ENCODE measurements at places on chromosomes 13 and 19.

GRCh38 chr19:5099701-5100221, 130.8 kb downstream of the KDM4B start:
- peak; percentile 13 for DNase-seq

- peak; percentile 69 for DNase-seq
Observed at GRCh38 chr13:37475966-37476365, 122.6 kb downstream of the POSTN start.

GRCh38 chr13:79423801-79424642, 18.0 kb upstream of the RBM26 start:
- DNase-seq = peak; percentile 77

DNA sequence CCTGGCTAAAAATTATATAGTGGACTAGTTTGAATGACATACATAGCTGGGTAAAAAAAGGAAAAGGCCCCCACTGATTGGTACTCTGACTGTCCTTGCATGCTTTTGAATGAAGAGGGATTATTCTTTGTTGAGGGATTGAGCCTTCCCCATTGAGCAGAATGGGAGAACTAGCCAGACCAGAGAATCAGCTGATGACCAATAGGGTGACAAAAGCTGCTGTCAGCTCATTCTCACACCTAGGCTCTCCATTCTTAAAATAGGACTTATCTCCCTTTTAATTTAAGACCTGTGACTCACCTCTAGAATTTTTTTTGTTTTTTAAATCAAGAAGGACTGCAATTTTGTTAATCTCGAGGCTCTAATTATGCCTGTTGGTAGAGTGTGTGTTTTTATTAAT, 79.3 kb downstream of the CRYL1 start:
- no peak for DNase-seq

- no peak for DNase-seq
Observed at GRCh38 chr19:5706876-5707573, 12.9 kb downstream of the LONP1 start.

- DNase-seq = no peak
Observed at GRCh38 chr13:24223341-24224231, 63.1 kb downstream of the SPATA13 start.

- DNase-seq = peak; percentile 82
Observed at GRCh38 chr13:43405457-43405856, 381.3 kb downstream of the ENOX1 start.

DNA sequence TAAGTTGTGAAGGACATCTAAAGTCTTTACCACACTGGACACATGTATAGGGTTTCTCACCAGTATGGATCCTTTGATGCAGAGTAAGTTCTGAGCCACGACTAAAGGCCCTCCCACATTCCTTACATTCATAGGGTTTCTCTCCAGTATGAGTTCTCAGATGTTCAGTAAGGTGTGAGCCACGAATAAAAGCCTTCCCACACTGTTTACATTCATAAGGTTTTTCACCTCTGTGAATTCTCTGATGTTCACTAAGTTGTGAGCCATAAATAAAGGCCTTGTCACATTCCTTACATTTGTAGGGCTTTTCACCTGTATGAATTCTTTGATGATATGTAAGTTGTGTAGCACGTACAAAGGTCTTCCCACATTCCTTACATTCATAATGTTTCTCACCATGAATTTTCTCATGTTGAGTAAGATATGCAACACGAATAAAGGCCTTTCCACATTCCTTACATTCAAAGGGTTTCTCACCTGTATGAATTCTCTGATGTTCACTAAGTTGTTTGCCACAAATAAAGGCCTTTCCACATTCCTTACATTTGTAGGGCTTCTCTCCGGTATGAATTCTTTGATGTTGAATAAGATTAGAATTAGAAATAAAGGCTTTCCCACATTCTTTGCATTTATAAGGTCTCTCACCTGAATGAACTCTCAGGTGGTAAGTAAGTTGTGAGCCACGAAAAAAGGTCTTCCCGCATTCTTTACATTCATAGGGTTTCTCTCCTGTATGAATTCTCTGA, 29.8 kb downstream of the ZNF571 start:
- no peak for DNase-seq

GRCh38 chr13:69213396-69213795, 894.2 kb upstream of the ATXN8OS start:
- no peak for DNase-seq

GRCh38 chr19:6687114-6687513, 17.2 kb upstream of the TNFSF14 start:
- DNase-seq = no peak

GRCh38 chr13:76245211-76245610, 609.1 kb downstream of the LMO7 start:
- no peak for DNase-seq

DNA sequence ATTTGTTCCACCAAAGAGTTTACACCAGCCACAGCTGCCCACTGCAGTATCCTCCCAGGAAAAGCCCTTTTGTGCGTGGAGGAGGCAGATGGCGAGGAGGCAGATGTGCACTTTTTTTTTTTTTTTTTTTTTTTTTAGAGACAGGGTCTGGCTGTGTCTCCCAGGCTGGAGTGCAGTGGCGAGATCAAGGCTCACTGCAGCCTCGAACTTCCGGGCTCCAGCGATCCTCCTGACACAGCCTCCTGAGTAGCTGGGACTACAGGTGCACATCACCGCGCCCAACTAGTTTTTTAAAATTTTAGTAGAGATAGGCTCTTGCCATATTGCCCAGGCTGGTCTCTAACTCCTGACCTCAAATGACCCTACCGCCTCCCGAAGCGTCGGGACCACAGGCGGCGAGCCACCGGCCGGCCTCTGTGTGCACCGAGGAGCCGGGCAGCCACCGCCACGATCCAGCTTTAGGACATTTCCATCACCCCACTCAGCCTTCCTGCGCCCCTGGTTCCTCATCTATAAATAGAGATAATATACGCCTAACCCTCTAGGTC, 563 bp upstream of the PDCD5 start:
- no peak for DNase-seq
